DMS79 treated with DMSO at 0.1 percent for 48 hours (cell line): ENCODE measurements at places on chromosomes 4 and X.

GRCh38 chrX:12877386-12877785, 10.5 kb downstream of the TLR7 start:
- no peak for DNase-seq

GRCh38 chr4:55928846-55929245, 19.9 kb upstream of the CEP135 start:
- DNase-seq: no peak

GRCh38 chrX:56788717-56789122, 59.7 kb downstream of the NBDY start:
- DNase-seq: no peak

- DNase-seq: no peak
These were observed 185.3 kb upstream of the TAPT1 start for GRCh38 chr4:16411501-16412085.

DNA sequence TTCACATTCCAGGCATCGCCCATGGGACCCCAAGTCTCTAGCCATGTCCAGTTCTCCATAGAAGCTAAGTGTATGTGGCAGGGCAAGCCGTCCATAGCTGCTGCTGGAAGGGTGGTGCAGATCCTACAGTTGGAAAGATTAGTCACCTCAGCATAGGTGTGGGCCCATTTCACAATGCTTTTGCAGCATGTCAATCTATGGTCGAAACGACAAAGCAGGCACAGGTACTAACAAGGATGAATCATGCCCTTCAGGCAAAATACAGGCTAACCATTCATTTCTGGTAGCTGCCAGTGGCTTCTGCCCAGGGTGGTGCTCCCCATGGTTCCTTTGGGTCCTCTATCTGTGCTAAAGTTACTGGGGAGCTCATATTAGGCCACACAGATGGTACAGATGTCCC, 225.2 kb downstream of the ADGRL3 start:
- no peak for DNase-seq

DNA sequence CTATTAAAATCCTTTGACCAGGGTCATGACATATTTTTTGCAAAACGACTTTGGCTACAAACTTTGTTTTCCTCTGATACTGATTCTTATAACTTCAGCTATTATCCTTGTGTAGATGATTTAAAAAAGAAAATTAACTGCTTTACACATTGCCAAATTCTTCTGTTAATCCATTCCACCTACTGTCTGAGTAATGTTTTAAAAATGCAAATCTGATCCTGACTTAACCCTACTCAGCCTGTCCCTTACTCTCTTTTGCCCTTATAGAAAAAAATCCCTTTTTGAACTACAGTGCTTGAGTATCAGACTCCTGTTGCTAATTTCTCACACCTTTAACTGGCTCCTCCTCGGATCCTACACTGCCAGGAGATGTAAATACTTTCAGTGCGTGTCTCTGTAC, 723.1 kb downstream of the ADGRL3 start:
- no peak for DNase-seq

- no peak for DNase-seq
These were observed 39.8 kb downstream of the NPY2R start for GRCh38 chr4:155248002-155248896.

- DNase-seq: no peak
These were observed 43.9 kb upstream of the FGFBP2 start for GRCh38 chr4:16006771-16007446.

DNA sequence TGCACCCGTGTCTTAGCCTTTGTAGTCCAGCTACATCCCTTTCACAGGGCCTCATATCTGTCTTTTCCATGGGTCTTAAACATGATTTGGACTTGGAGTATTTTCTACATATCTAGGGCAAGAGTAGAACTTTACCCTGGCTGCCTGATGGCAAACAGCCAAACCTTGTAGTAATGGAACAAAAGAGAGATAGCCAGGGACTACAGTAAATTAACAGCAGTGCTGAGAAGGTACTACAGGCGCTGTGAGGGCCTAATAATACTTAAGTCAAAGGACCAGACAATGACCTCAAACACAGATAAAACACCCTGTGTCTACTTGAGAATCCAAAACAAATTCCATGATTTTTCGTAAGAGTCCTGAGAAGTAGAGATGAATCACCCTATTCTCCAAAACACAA, 111.0 kb upstream of the WDR17 start:
- no peak for DNase-seq

DNA sequence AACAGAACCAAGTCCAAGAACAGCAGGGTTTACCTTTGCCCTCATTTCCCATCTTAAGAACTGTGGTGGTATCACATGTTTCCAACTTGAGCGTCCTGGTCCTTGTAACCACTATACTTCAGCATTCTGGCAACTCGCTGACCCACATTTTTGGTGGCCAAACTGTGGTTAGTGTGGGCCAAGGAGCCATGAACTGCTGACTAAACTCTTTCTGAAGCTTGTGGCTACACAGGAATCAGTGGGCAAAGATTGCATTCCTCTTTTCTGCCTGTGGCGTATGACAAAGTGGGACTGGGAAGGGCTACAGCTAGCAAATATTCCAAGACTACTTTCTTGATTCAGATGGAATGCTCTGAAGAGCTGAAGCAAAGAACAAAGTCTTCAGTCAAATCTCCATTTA, 106.3 kb upstream of the MID1 start:
- DNase-seq: no peak

- peak; percentile 86 for DNase-seq
These were observed 57.5 kb upstream of the WDR1 start for GRCh38 chr4:10173754-10174749.

GRCh38 chrX:43604753-43605152, 51.3 kb upstream of the MAOA start:
- DNase-seq: no peak

DNA sequence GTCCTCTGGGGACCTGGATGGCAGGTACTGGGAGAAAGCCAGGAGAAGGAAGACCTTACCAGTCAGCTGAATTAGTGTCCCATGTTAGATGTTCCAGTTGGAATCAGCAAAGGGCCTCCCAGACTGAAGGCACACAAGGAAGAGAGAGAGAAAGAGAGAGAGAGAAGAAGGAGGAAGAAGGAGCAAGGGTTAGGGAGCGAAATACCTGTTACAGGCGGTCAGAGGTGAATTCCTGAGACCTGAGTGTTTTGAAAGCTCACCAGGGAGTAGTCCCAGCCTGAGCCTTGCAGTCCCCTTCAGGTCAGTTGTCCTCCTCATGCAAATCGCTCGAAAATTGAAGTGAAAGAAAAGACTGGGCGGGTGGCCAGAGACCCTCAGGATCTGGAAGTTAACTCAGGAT, 60.3 kb downstream of the USP11 start:
- DNase-seq: no peak

- no peak for DNase-seq
These were observed 36.5 kb downstream of the TXLNG start for GRCh38 chrX:16822723-16823122.

DNA sequence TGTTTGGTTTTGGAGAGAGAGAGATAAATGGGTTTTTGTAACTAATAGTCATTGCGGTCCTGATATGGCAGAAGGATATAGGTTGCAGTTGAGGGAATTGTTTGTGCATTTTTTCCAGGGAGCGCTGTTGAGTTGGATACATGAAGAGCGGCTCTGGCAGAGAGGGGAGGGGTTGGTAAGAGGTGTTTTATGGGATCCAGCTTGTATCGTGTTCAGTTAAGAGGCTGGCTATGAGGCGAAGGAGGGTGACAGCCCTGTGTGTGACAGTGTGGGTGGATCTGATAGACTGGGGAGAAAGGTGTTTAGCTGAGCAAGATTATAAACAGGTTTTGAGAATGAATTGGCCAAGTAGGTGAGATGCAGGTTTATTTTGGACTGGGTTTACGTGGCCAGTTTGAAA, 1.5 kb downstream of the SPANXN4 start:
- no peak for DNase-seq
